ENCODE measurements at places on chromosomes 2 and 18.

- no peak for DNase-seq
Measured at GRCh38 chr2:99552529-99552928, 62.7 kb upstream of the REV1 start.

DNA sequence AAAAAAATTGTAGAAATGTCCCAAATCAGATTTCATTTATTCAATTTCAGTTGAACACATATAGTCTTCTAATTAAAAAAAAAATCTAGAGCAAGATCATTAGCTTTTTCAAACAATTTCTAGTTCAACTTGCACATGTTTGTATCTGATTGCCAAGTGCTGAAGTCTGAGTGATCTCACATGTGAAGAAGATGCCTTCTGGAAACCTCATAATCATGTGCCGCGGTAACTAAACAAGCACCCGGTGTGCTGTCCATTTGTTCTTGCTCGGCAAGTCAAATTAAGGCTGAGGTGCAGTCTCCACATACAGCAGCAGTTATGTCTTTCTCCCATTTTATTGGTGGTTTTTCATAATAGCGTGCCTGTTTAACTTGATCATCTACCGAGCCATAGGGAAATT lies 18.7 kb downstream of the CABLES1 start:
- no peak for DNase-seq

- DNase-seq: no peak
Measured at GRCh38 chr2:16076911-16077310, 136.6 kb downstream of the MYCN start.

GRCh38 chr2:44480068-44480467 lies 118.3 kb downstream of the CAMKMT start:
- no peak for DNase-seq

- DNase-seq: no peak
Measured at GRCh38 chr2:2599441-2599840, 268.4 kb upstream of the MYT1L start.

GRCh38 chr18:45227001-45227742 lies 388.1 kb upstream of the SLC14A2 start:
- no peak for DNase-seq

DNA sequence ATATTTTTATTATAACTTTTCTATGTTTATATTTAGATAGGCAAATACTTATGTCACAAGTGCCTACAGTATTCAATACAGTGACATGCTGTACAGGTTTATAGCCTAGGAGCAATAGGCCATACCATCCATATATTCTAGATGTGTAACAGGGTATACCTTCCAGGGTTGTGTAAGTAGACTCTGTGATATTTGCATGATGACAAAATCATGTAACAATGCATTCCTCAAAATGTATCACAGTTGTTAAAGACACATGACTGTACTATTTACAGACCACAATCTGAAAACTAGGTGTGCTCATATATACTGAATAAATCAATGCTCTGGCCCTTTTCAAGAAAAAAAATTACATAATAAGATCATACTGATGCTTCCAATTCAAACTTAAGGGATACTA lies 433.2 kb upstream of the RGPD4 start:
- DNase-seq: no peak

- DNase-seq: no peak
Measured at GRCh38 chr18:72089432-72089831, 454.7 kb downstream of the CBLN2 start.

DNA sequence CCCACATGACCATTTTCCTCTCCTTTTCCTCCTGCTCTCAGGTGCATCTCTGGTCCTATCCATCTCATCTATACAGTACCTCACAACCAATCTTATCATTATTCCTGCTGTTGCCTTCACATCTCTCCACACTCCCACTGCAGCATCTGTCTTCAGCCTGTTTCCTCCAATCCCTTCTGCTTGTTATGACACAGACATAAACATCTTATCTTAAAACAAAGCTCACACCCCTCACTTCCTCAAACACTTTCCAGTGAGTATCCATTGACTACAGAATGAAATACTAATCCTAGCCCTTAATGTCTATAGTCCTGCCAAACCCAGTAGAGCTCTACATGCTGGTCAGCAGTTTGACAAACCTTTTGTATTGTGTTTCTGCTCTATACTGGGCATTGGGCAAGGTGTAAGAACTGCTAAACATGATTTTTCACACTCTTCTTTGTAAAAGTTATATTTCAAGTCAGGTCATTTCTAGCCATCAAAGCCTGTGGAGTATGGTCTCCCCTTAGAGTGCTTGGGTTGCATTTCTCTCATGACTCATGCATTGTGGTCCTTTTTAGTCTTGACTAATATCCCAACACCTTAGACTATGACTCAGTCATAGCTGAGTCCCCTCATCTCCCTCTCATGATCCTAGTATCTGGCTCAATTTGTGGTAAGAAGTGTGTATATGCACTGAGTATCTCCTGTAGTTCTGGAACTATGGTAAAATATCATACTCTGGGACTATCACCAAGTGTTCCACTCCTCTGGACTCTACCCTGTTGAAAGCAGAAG lies 187.0 kb downstream of the CYRIA start:
- DNase-seq: no peak

DNA sequence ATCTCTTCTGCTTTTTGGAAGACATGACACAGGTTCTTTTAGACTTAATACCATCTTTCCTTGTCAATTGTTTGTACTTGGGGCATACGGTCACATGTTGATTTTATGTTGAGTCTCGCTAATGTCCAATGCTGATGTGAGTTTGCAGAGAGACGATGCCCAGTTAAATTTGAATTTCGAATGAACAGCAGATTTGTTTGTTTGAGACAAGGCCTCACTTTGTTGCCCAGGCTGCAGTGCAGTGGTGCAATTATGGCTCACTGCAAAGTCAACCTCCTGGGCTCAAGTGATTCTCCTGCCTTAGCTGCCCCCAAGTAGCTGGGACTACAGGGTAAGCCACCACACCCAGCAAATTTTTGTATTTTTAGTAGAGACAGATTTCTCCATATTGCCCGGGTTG lies 473.5 kb downstream of the RIT2 start:
- DNase-seq: no peak

DNA sequence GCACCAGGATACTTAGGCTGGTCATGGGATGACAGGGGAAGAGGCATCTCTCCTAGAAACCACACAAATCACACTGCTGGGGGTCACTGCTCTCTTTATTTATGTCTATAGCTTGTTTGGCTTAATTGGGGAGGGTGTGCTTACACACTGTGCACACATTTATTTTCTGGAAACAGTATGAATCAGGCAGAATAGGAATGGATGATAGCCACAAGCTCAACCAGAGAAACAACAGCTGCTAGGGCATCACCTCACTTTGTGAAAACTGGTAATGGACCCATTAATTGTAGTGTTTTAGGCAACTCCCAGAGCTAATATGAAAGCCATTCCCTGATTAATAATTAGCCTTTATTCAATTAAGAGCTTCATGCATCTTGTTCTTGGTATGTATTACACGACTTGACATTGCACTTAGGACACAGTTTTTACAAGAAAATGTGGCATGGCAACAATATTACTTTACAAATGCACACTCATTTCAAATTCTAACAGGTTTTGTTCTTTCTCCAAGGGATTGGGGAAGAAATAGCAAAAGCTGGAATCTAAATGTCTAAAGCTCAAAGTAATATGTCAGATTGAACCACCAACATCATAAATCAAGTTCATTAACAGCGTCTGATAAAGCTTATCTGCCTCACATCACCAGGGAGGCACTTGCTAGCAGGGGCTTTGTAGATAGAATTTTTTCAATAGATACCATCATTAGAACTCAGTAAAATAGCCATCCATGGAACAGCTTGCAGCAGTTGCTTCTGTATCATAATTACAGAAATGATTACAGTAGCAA lies 361.9 kb upstream of the FSHR start:
- DNase-seq: no peak

DNA sequence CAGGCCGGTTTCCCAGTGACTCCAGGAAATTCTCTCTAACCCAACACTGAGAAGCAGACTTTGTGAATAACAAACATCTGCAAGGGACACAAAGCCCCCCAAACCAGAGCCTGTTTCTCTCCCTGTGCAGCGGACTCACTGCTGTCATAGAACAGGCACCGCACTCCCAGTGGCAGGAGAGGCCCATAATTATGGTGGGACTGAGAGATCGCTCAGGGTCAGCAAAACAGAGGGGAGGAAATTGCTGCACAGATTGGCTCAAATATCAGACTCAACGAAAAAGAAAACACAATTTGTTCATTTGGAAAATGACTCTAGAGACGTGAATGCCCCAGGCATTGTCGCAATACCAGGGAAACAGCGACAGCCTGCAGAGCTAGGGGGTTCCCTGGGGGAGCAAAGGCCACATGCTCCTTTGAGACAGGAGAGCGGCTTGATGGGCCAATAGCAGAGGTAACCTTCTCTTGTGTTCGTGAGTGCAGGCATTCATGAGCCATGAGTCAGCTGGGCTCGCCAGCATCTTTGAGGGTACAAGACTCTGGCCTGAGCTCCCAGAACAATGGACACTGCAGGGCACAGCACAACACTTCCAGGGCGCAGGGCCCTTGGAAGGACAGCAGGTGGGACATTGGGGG lies 143.3 kb upstream of the KLHL29 start:
- DNase-seq: no peak

DNA sequence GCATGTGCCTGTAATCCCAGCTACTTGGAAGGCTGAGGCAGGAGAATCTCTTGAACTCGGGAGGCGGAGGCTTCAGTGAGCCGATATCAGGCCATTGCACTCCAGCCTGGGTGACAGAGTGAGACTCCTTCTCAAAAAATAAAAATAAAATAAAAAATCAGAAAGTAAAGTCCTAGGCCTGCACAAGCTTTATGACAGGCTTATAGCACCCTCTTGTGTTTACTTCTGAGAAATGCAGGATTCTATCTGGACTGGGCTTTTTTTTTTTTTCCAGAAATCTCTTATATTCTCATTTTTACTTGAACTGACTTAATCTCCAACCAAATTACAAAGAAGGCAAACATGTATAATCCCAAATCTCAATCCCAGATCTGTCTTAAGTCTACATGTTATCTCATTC lies 26.1 kb upstream of the REG3G start:
- no peak for DNase-seq

DNA sequence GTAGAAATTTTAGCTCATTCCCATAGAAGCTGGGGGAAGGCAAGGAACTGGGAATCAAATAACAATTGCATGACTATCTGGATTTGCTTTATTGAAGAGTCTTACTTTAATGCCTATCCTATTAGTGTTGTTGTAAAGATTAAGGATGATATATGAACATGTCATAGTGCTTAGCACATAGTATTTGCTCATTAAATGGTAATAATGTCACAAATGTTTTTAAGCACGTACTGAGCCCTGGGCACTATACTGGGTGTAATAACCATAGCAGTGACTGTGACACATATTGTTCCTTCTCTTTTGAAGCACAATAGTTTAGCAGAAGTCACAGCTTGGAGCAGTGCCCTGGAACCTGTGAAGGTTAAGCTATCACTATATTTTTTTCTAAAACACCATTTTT lies 47.2 kb upstream of the DTNB start:
- DNase-seq: no peak

DNA sequence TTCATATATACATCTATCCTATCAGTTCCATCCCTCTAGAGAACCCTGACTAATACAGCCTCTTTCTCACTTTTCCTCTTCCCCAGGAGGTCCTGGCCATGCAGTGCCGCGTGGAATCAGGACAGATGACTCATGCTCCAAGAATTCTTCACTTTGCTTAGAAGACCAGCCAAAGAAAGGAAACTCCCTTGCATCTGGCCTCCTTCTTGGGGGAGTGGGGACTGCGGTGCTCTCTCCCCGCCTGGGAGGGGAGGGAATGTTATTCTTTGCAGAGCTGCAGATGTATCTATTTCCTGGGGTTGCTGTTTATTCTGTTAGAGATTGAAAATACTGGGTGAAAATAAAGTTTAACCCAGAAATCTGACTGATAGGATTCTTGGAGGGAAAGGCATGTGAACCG lies 111.5 kb upstream of the SH3BP4 start:
- peak; percentile 84 for DNase-seq

GRCh38 chr2:81714817-81715216 lies 1410.3 kb upstream of the LRRTM1 start:
- DNase-seq: no peak

GRCh38 chr2:150127995-150128394 lies 359.5 kb downstream of the RND3 start:
- DNase-seq: no peak

DNA sequence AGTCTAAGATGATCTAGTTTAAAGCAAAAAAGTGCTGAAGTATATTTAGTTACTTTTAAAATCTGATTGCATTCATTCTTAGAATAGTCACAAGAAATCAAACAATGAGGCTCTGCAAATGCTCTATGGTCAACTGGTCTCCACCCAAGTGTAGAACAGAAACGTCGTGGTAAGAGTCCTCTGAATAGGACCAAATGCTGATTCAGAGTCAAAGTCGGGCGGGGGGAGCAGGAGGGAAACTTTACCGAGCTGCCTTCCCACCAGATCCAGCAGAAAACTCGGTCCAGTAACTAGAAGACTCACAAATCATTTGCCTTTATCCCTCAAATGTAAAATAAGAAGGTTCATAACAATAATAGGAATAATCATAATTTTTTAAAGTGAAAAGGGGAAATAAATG lies 46.2 kb upstream of the PXDN start:
- no peak for DNase-seq

GRCh38 chr2:234914371-234915154 lies 37.3 kb upstream of the SH3BP4 start:
- DNase-seq: no peak

DNA sequence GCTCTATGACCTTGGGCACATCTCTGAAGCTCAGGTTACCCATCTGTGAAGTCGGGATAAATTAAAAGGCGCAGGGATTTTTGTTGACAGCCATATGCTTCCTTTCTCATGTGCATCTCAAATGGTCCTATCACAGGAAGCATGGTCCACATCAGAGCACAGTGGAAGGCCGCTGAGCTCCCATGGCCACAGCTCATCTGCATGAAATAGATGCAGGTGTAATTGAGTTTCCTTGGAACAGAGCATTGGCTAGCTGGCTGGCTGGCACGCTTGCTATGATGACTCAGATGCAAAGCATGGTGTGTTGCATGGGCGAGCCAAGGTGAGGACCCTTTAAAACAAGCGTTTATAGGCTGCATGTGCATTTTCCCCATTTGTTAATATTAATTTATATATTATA lies 79.3 kb downstream of the TXNL1 start:
- DNase-seq: no peak

- no peak for DNase-seq
Measured at GRCh38 chr2:211690736-211691135, 847.9 kb downstream of the ERBB4 start.

DNA sequence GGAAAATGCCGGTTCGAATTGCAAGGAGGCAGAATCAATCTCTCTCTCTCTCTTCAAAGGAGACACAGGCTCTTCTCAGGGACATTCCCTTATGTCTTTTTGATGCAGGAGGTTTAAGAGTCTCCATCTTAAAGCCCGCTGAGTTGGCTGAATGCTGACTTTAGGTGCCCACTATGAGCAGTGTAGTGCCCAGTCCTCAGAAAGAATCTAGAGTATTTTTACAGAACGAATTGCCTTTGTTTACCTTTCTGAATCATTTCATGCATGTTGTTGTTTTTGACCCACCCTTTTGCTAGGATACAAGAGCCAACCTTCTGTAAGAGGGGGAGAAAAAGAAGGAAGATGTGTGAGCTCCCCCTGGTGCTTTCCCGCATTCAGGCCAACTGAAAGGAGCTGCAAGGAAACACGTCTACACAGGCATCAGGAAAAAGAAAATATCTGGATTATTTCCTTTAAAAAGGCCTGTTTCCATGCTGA lies 193.5 kb upstream of the TCF4 start:
- no peak for DNase-seq

All from LoVo (cell line).